Transverse colon (tissue), 4 donors: ENCODE measurements at places on chromosomes 5 and 9. TPM values are rescaled to one million over a fixed set of nuclear protein-coding genes. Genes with fewer than 3 reads are reported as not detected.

The MED27 gene
- 2.6 TPM for total RNA-seq

The PHF24 gene
- total RNA-seq: 0.27 TPM

The TUT7 gene
- 29.5 TPM for total RNA-seq

The HSDL2 gene
- 28.1 TPM for total RNA-seq

The GRM6 gene
- total RNA-seq: not detected

The SMIM32 gene
- 12.1 TPM for total RNA-seq

The SHB gene
- total RNA-seq: 14.6 TPM

The PPP2R2B gene
- 1.9 TPM for total RNA-seq

GRCh38 chr9:133166392-133166791 lies 2.7 kb upstream of the GBGT1 start:
- DNase-seq: no peak

DNA sequence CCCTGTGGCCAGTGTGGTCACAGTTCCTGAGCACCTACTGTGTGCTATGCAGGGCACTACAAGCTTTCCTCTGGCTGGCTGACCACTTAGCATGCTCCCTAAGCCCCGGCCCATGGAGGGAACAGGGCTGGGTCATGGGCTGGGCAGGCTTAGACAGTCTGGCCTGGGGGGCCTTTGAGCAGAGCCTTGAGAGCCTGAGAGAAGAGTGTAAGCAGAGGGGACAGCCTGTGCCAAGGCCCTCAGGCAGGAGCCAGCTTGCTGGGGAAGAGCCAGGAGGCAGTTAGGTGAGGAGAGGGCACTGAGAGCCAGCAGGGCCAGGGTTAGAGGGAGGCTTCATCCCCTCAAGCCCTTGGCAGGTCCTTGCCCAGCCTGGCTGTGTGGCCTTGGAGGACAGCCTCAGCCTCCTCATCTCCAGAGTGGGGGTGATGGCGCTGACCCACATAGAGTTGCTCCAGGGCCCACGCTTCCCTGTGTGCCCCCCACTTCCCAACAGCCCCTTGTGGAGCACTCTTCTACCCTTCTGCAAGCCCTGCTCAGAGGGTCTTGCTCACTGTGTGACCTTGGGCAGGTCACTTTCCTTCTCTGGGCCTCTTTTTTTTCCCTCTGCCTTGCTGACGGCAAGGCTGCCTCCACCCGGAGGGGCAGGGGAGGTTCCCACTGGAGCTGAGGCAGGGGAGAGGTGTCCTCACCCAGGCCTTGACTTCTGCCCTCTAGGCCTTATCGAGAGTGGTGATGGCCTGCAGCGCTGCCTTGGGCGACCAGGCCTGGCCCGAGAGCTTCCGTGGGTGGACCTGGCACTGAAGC lies 107.1 kb downstream of the PHF2 start:
- peak; percentile 4 for DNase-seq

- no peak for DNase-seq
Observed at GRCh38 chr5:66959653-66960052, 236.9 kb downstream of the CD180 start.

DNA sequence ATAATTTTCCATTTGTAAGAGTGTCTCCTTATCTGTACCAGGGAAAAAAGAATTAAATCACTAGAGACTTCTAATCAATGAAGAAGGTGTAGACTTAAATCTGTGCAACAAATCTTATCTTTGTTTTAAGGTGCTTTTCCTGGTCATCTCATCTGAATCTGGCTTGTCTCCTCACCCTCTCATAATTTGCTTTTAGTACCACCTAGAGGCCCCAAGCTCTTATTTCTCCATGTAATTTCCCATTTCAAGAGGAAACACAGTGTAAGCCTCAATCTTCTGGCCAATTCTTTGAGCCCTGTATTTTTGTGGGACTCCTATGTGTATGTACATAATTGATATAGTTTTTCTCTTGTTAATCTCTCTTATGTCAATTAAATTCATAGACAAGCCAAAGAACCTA lies 1975.3 kb upstream of the CDH6 start:
- no peak for DNase-seq

- DNase-seq: no peak
Observed at GRCh38 chr9:133608889-133609288, 300 bp downstream of the FAM163B start.

- DNase-seq: no peak
Observed at GRCh38 chr9:117869287-117869686, 165.1 kb downstream of the TLR4 start.

- DNase-seq: peak; percentile 24
Observed at GRCh38 chr5:68315679-68316271, 100.2 kb downstream of the PIK3R1 start.

- no peak for DNase-seq
Observed at GRCh38 chr9:97365634-97366033, 46.3 kb upstream of the TDRD7 start.

- DNase-seq: no peak
Observed at GRCh38 chr5:163221581-163221980, 215.8 kb upstream of the CCNG1 start.

DNA sequence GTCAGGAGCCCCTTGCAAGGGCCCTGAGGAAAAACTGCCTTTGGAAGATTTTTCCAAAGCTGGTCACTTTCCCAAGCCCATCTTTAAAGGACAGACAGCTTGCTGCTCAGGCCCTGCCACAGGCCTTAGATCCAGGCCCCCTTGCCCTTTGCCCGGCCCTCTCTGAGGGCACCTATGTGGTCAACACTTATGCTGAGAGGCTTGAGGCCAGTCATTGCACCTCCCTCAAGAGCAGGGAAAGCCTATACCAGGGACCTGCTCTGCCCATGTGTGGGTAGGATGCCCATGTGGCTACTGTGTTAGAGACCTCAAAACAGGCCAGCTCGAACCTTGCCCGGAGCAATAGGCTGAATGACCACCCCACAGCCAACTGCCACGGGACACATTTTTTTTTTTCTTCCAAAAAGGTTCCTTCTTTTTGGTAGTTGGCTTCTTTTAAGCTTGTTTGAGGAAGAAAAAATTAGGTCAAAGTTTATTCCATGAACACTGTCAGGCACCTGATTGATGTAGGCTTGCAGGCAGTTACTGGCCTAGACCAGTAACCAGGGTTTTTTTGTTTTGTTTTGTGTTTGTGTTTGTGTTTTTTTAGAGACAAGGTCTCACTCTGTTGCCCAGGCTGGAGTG lies 3.8 kb downstream of the TCF7 start:
- DNase-seq: no peak

GRCh38 chr5:138873466-138874221 lies 1.5 kb downstream of the LRRTM2 start:
- no peak for DNase-seq

GRCh38 chr5:151580239-151580638 lies 10.9 kb downstream of the FAT2 start:
- no peak for DNase-seq

DNA sequence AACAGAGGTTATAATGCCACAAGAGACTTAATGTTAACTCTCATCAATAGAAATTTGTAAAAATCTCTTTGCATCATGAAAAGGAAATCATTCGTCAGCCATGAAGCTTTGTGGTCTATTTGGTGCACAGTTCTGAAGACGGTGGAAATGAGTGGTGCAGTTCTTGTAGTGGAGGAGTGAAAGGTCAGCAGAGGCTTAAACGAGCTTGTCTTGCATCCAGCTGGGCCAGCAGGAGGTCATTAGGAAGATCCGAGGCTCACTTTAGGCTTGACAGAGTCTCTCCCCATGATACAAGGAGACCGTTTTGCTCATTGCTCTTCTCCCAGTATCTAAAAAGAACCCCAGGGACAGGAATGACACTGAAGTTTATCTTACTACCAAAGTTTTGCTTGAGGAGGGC lies 440.8 kb downstream of the BNC2 start:
- DNase-seq: no peak

DNA sequence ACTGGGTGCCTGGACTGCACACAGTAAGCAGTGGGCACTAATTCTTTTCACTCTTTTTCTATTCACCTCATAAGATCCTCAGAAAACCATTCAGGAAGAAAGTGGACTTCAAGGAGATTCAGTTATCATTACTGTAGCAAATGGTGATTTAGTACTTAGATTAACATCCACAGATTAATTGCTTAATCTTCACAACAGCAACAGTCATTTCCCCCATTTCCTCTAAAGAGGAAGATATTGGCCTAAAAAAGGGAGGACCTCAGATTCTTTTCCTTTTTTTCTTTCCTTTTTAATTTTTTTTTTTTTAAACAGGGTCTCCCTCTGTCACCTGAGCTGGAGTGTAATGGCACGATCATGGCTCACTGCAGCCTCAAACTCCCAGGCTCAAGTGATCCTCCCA lies 64.4 kb downstream of the AUH start:
- DNase-seq: no peak

GRCh38 chr9:86494644-86495111 lies 140.5 kb upstream of the TUT7 start:
- DNase-seq: no peak

GRCh38 chr5:69374911-69375446 lies 5.4 kb downstream of the RAD17 start:
- no peak for DNase-seq

- no peak for DNase-seq
Observed at GRCh38 chr9:98180996-98181395, 11.4 kb downstream of the CORO2A start.

- DNase-seq: no peak
Observed at GRCh38 chr5:139997276-139997675, 45.8 kb downstream of the NRG2 start.

- DNase-seq: no peak
Observed at GRCh38 chr9:81411961-81412360, 277.4 kb downstream of the TLE1 start.

DNA sequence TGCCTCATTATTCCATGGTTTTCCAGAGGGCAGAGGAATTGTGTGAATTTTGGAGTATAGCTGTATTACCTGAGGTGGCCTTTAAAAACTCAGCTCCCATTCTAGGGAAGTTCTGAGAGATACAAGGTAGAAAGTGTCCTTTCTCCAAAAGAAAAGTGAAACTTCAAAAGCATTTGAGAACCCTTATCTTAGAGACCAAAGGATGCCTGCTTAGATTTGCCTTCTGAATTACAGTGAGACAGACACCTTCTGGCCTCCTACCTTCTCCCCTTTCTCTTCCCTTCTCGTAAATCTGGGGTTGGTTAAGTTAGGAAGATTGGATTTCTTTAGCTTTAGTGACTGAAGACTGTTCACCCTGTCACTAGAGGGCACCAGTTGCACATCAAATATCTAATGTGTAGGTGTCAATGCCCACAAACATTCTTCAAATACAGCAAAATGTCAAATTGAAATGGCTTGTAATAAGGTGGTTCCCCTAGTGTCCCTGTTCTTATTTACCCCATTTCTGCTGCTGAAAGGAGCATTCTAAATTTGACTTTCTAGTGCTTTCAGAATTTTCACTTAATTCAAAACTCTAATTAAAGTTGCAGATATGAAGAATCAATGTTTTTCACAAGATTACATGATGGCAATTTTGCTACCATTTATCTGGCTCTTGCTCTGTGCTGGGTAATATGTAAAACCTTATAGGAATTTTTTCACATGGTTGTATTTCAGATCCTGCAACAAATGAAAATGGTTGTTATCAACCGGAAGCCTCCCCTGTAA lies 46.7 kb downstream of the PRRC1 start:
- peak; percentile 36 for DNase-seq

GRCh38 chr9:121325387-121325786 lies 44.7 kb downstream of the STOM start:
- DNase-seq: no peak

DNA sequence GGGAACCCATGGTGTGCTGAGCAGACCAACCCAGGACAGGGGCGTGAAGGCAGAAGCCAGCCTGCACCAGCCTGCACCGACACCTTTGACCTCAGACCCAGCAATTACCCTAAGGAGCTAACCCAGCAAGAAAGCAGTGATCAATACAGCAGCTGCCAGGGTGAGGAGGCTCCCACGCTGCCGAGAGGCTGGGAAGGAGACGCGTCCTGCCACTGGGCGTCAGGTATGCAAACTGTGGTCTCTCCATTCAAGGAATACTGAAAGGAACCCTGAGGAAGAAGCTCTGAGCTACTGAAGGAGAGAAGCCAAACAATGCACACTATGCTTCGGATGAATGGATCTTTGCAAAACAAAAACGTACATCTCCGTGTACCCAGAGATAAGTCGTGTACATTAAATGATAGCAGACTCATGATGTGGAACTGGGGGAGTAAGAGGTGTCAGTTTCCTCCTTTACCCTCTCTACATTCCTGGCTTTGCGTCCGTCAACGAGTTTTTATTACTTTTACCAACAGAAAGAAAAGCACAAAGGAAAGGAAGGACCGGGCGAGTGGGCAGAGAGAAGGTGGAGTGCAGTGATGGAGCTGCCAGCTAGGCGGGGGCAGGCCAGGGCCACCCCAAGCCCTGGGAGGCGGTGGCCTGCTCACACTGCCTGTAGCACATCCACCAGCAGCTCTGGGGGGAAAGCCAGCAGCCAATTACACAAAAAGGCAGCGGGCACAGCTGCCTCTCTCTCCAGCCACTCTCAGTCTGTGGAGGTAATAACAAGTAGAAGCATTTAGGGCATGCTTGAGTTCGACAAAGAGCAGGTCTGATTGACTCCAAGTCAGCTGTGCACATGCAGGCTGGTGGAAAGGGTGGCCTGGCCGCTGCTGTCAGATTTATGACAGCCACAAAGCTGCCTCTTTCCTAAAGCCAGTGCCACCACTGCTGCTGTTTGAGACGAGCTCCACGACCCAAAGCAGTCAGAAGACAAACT lies 29.3 kb downstream of the RASGEF1C start:
- no peak for DNase-seq

DNA sequence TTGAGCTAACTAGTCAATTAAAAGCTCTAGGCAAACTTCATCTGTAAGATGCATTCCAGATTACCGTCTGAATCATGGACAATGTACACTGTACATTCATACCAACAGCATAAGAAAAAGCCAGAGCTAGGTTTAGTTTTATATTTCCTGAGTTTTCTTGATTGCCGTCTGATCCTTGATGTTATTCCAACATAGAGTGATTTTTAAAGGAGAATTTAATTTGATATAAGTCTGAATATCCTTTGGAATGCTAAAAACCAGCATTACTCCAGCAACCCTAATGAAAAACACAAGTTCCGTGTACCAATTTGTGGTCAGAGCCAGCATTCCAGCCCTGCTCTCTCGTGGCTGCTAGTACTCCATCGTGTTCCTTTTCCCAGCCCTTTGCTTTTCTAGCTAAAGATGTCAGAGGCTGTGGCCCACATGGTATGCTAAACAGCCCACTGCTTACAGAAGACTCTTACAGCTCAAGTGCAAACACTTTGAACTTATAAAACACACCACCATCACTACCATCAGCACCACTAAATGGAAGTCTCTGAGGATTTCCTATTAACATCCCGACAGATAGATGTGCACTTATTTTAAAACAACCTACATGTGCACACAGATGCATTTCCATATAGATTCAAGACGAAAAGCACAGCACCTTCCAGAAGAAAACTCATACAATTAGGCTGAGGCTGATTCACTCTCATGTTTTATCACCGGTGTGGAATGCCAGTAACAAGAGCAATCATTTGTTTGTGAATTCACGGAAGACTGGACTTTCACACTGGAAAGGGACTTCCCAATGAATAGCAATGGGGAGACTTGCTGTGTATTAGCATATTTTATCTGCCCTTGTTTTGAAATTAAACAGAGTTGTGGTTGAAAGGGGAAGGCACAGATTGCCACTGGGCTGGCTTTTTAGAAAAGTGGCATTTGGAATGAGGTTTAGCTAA lies 246.9 kb upstream of the GAS1 start:
- DNase-seq: no peak

- no peak for DNase-seq
Observed at GRCh38 chr5:176432707-176433106, 15.5 kb upstream of the FAF2 start.
